Kidney capillary endothelial cell (primary cell): ENCODE measurements at places on chromosomes 4 and X.

DNA sequence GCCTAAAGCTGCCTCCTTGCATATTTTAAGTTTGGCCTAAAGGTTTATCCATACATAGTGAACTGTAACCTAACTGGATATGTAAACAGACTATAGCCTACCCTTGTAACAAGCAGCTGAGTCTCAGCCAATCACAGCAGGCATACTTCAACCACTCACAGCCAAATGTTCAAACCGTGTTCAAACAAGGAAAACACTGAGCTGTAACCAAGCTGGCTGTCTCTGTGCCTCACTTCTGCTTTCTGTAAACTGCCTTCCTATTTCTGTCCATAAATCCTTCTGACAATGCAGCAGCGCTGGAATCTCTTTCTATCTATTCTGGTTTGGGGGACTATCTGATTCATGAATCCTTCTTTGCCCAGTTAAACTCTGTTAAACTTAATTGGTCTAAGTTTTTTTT lies 16.4 kb downstream of the DSPP start:
- no peak for DNase-seq

DNA sequence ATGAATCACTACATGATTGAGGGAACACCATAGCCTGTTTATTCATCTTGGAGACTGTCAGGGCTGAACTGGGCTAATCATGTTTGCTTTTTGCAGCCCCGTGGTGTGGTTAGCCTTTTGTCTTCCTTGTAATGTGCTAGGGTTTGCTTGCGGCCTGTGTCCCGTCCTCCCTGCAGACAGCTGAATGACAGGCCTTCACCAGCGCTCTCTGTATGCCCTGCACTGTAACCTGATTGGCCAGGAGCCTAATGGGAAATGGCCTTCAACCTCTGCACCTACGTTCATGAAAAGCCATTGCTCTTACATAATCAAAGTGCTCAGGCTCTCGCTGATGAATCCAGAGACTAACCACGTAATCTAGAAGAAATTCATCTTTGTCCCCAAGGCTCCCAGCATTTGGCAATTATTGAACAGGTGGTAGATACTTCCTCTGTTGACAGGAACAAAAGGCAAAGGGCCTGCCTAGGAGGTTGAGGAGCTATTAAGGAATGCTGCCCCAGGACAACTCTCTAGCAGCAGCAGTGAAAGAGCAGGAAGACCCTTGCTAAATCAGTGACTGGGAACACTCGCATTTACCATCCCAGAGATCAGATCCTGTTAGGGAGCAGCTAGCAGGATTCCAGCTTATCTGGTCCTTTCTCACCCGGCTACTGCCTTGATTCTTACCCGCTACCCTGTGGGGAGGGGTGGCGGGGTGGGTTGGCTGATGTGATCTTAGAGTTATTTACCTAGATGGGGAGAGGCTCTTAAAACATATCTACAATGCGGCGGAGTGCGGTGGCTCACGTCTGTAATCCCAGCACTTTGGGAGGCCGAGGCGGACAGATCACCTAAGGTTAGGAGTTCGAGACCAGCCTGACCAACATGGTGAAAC lies 42.3 kb upstream of the FAT1 start:
- DNase-seq: no peak

DNA sequence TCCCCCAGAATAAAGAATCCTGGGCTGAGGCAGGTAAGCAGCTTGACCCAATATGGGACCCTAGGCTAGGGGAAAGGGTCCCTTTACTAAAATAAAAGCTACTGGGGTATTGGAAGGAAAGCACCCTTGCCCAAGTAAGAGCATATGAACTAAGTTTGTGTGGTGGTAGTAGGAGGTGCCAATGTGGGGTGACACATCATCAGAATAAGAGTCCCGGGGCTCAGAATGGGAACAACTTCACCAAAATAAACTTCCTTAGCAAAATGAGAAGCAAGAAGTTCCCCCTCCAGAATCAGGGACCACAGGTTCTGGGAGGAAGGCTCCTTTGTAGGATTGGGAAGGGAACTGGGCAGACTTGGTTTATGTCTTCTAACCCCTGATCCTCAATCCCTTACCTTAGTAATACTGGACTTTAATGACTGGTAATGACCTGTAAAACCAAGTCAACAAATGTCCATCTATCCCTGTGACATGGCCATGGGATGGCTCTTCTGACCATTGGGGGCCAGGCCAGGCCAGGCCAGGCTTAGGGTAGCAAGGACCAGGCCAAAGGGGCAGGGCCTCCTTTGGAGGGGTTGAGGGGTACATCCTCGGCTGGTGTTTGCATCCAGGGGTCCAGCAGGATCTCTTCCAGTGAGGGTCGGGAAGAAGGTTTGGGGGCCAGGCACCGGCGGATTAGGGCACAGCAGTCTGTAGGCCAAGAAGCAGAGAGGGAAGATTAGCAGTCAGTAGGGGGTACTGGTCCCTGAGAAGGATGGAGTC lies 2.3 kb upstream of the SLC35A2 start:
- DNase-seq: no peak

GRCh38 chr4:36532670-36533379 lies 251.4 kb downstream of the DTHD1 start:
- DNase-seq: no peak

GRCh38 chr4:2797545-2798305 lies 4.8 kb downstream of the SH3BP2 start:
- DNase-seq: no peak

- no peak for DNase-seq
These were observed 691.5 kb upstream of the POU3F4 start for GRCh38 chrX:82816562-82816961.

- no peak for DNase-seq
These were observed 5.0 kb downstream of the AWAT2 start for GRCh38 chrX:70044541-70045245.

DNA sequence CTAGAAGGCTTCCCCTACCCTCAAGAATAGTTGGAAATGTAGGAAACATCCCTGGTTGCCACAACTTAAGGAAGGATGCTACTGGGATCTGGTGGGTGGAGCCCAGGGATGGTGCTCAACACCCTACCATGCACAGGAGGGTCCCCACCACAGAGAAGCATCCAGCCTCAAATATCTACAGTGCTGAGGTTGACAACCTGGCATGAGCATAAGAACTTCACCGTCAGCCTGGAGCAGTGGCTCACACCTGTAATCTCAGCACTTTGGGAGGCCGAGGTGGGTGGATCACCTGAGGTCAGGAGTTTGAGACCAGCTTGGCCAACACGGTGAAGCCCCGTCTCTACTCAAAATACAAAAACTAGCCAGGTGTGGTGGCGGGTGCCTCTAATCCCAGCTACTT lies 24.0 kb upstream of the ASMTL start:
- DNase-seq: no peak

DNA sequence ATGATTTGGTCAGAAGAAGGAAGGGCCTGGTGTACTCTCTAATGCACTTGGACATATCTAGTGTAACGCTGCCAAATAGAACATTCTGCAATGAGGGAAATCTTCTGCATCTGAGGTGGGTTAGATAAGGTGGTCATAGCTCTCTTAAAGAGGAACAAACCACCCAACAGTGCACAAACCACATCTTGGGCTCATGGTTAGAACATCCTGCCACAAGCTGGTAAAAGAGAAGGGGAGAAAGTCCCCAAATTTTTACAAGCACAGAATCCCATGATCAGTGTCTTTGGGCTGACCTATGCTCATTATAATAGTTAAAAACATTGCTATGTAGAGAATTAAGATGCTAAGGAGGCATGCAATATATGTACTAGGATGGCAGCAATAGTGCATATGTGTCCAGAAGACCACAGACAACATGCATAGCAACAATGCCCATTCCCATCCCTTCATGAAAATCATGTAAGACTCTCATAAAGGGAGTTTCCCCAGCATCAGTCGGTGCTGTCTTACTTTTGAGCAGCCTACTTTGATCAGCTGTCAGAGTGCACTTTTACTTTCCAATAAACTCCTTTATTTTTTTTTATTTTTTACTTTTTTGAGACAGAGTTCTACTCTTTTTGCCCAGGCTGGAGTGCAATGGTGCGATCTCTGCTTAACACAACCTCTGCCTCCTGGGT lies 99.7 kb upstream of the SLC7A11 start:
- DNase-seq: no peak

DNA sequence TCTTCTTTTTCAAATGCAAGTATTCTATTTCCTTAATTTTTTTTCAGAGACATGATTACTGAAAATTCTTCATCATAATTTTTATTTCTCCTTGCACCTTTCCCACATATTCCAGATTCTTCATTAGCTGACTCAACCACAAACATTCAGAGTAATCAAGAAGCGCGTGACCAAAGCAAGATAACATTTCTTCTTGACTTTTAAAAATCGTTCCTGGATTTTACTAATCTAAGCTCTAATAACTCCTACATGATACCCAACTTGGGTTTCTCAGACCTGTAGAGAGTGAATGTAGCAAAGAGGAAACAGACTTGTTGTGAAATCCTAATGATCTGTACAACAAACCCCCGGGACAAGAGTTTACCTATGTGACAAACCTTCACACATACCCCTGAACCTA lies 615.0 kb downstream of the TMA16 start:
- no peak for DNase-seq

DNA sequence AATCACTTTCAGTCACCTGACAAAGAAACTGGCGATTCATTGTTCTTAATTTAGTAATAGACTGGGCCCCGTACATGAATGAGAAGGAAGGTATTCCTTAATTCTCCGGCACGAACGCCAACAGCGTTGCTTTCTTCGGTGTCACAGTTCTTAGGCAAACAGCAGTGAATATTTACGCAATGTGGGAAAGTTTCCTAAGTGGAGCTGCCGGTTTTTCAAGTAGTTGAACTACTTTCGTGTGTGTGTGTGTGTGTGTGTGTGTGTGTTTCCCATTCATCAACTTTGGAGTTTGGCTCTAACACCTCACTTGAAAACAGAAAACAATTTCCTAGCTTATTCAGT lies 651 bp downstream of the NXT2 start:
- no peak for DNase-seq

GRCh38 chr4:24988776-24989175 lies 42.0 kb downstream of the LGI2 start:
- DNase-seq: no peak

GRCh38 chrX:129925305-129926092 lies 19.5 kb downstream of the UTP14A start:
- peak; percentile 47 for DNase-seq

DNA sequence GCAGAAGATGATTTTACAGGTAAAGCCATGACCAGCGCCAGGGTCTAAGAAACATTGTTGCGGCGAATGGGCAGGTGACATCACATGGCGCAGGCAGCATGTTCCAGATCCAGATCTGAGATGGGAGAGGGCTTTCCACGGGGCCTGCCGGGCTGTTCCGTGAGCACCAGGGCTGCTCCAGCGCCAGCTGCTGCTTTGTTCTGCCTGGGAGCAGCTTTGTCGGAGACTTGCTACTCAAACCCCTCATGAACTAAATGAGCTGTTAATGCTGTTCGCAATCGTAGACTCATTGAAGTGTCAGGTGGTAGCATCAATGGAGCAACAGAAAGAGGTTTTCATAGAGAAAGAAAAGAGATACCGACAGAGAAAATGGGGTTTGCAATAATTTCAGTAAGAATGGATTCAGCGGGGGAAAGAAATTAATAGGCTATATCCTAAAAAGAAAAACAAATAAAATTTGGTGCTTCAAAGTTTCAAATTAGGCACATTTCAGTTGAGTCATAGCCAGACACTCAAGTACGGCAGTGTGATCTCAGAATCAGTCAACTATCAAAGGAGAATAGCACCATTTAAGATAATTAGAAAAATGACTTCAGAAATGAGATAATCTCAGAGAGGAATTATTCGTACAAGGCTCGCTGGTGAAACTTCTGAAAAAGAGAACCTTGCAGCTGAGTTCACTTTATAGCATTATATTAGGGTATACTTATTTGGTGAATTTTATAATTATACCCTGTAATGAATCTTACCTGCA lies 23.9 kb downstream of the SORBS2 start:
- no peak for DNase-seq

DNA sequence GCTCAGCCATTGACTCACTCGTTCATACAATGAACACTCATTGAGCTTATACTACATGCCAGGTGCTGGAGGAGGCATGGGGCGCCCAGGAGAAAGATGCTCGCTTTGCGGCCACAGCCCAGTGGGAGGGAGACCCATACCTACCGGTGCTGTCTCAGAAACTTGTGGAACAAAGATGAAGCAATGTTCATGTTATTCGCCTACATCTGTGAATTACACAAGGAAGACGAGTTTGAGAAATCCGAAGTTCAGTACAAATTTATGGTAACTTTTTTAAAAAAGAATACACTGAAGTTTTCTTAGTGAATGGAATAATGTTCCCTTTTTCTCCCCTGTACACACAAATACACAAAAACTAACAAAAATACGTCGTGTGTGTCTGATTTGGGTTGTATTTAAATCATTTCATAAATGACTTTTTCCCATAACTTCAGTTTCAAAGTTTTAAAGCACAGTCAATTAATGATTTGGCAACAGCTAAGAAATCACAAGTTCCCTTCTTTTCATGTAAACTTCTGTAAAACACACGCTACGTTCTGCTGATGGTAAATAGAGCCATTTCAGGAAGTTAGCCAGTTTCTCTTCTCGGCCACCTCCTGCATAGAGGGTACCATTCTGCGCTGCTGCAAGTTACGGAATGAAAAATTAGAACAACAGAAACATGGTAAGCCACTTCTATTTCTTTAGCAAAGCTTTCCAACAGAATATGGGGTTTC lies at the start of gene TLR8:
TLR8 (plus strand) TSS at position 575 of the 716 bp plus-strand sequence; CDS start at position 662, 87 bp downstream.
- DNase-seq: no peak

- no peak for DNase-seq
These were observed 136.1 kb downstream of the MID1IP1 start for GRCh38 chrX:38937400-38937799.

DNA sequence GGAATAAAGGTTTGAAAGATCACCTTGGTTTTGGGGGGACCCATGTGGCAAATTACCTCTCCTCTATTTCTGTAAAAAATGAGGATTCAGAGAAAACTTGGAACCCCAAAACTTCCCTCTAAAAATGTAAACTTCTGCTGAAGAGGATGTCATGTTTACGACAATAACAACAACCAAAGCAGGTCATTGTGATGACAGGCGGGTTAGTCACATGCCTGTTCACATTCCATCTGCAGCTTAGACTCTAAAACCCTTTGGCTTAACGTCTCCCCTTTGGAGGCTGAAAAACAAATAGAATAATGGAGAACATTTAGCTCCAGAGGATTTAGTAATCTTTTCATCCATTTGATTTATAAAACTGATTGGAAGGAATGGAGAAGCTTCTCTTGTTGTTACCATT lies 75.0 kb upstream of the FAM9C start:
- DNase-seq: no peak

GRCh38 chrX:10310511-10310910 lies 153.7 kb downstream of the CLCN4 start:
- DNase-seq: no peak

DNA sequence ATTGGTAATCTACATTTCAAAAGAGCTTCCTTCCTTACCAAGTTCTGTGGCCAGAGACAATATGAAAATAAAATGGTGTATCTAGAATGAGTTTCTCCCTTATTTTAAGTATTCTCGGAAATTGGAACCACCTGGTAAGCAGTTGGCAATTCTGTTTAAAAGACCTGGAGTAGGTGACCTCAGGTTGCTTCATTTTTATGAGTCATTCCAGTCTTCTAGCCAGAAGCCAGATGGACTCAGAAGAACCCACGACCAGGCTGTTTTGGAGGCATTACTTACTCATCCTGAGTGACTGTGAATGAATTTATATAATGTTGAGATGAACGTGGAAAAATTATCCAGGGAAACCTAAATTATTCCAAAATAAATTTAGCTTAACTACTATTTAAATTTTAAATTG lies 9.1 kb downstream of the BMPR1B start:
- DNase-seq: no peak

- DNase-seq: peak; percentile 3
These were observed 51.9 kb downstream of the PHKA2 start for GRCh38 chrX:18931972-18932371.
